ENCODE measurements at places on chromosomes 5 and 9. TPM values are rescaled to one million over a fixed set of nuclear protein-coding genes. Genes with fewer than 3 reads are reported as not detected.
A peak's percentile ranks its signal among the peaks of the same experiment; 100 is the strongest.

The HMMR gene
- 1.3 TPM for total RNA-seq

GRCh38 chr5:108753331-108753730, 5.6 kb downstream of the FER start:
- no peak for DNase-seq
- H3K27me3 ChIP-seq: no peaks in the 10 kb centered on the region
- H3K27ac ChIP-seq: no peak overlapping the region
- H3K4me3 ChIP-seq: no peak overlapping the region
- peaks cover 2% of the 10 kb centered on the region for H3K4me1 ChIP-seq
- no peaks in the 10 kb centered on the region for H3K36me3 ChIP-seq

DNA sequence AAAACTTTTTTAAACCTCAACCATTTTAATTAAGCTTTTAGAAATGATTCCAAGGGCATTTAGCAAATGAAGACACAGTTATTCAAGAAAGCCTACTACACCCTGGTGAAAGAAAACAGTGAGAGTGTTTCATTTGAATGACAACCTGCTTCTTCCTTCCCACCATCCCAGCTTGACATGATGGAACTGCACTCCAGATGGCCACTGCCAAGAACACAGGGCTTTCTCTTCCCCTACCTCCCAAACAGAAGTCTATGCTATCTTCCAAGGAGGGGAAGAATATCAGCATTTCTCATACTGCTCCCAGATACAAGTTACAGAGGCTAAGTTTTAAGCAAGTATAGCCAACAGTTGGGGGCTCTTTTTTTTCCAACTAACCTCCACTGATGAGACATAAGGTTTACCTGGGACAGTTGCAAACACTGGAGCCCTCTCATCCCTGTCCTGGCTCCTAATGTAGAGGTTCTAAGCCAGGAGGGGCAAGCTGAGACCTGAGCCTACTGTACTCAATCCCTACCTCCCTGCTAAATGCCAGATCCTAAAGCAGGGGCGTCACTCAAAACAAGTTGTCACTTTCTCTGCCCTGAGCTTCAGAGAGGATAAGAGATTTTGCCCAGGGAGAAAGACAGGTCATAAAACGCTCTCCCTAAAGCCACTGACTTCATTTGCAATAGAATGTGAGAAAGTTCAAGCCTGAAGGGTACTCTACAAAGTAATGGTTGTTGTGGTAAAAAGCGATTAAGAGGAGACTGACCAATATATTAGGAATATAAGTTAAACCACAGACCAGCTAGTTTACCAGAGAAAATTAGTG, 88.5 kb upstream of the SLC27A6 start:
- no peak overlapping the region for H3K4me3 ChIP-seq
- H3K4me1 ChIP-seq: no peaks in the 10 kb centered on the region
- H3K27ac ChIP-seq: no peak overlapping the region
- no peak for DNase-seq
- no peaks in the 10 kb centered on the region for H3K27me3 ChIP-seq

- H3K36me3 ChIP-seq: no peaks in the 10 kb centered on the region
- no peaks in the 10 kb centered on the region for H3K4me1 ChIP-seq
- no peaks in the 10 kb centered on the region for H3K27me3 ChIP-seq
- no peak overlapping the region for H3K27ac ChIP-seq
- no peak for DNase-seq
These were observed 191.0 kb downstream of the RAB3C start for GRCh38 chr5:58773744-58774441.

The KLF4 gene
- 22.9 TPM for total RNA-seq

The ABCA1 gene
- total RNA-seq: 75.2 TPM

DNA sequence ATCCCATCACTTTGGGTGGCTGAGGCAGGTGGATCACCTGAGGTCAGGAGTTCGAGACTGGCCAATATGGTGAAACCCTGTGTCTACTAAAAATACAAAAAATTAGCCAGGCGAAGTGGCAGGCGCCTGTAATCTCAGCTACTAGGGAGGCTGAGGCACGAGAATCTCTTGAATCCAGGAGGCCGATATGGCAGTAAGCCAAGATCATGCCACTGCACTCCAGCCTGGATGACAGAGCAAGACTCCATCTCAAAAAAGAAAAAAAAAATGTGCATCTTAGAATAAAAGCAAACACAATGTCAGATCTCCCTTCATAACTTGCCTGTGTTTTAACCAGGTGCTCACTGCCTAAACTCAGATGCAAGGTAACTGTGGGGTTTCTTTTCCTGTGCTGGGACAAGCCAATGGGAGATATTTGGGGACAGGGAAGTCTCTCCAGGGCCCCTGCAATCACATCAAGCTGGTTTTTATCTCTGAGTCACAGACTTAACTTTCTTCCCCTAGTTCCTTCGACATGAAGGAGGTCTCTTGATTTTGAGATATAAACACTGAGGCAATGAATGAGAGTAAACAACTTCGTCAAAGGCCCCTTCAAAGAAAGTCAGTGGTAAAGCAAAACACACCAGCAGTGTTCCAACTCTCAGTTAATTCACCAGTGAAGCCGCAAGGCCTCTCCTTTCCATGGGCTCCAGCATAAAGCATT, 99.1 kb downstream of the SNX18 start:
- no peak overlapping the region for H3K4me3 ChIP-seq
- no peak overlapping the region for H3K27ac ChIP-seq
- no peak for DNase-seq
- no peaks in the 10 kb centered on the region for H3K36me3 ChIP-seq

DNA sequence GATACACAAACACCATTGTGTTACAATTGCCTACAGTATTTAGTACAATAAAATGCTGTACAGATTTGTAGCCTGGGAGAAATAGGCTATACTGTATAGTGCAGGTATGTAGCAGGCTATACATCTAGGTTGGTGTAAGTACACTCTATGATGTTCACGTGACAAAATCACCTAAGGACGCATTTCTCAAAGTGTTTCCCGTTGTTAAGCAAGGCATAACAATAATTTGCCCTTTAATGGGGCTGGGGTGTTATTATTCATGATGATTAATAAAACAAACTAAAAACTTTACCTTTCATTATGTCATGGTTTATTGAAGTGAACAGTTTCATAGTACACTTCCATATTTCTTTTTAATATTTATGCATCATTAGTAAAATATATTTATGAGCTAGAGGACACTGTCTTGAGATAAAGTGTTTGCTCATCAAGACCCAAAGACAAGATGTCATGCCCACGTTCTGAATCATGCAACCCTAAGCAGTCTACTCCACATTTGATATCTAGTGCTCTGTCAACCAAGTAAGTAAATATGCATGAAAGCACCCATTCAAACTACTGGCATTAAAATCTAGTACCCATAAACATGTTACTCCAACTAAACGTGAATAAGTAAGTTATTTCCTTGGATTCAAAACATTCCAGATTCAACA, 220.5 kb downstream of the NR2F1-AS1 start:
- H3K27ac ChIP-seq: no peak overlapping the region
- no peaks in the 10 kb centered on the region for H3K27me3 ChIP-seq
- DNase-seq: no peak
- H3K4me1 ChIP-seq: peaks cover 4% of the 10 kb centered on the region

DNA sequence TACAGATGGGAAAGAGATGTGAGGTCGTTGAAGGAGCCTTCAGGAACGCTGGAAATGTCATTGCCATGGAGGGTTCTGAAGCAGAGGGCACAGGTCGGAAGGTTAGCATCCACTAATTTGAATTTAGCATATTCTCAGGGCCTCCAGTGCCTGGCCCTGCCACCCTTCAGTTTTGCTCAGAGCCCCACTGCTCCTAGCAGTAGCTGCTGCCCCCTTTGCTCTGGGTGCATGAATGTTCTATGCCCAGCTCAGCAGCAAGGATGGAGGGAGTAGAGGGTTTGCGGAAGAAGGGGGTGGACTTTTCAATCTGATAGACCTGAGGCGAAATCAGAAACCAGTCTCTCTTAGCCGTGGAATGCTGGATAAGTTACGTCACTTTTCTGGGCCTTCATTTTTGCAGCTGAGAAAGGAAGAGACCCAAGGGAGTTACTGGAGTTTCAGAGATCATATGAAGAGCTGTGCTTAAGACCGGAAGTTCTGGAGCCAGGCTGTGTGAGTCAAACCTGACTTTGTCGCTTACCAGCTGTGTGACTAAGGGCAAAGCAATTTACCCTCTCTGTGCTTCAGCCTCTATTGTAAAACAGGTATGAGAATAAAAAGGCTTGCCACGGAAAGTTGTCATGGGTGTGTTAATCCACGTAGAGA, 133.2 kb upstream of the PANK3 start:
- no peaks in the 10 kb centered on the region for H3K36me3 ChIP-seq
- DNase-seq: peak; percentile 99
- H3K27me3 ChIP-seq: no peaks in the 10 kb centered on the region
- no peak overlapping the region for H3K27ac ChIP-seq

DNA sequence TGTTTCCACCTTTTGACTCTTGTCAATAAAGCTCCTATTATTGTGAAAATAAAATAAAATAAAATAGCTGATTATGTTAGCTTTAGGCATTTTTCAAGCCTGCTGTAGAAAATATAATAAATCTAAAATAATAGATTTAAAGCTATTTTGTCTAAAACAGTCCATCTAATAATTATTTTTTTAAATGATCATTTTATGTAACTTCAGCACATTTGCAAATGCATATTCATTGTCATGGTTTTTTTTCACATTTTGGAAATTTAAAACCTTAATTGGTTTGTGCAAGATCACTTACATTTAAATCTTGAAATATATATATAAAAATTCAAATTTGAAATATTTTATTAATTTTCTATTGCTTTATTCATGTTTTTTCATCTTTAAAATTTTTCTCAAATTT, 159.8 kb downstream of the ADGRV1 start:
- no peak overlapping the region for H3K27ac ChIP-seq
- H3K4me1 ChIP-seq: no peaks in the 10 kb centered on the region
- no peaks in the 10 kb centered on the region for H3K27me3 ChIP-seq

The PDCD1LG2 gene
- total RNA-seq: 6.9 TPM

DNA sequence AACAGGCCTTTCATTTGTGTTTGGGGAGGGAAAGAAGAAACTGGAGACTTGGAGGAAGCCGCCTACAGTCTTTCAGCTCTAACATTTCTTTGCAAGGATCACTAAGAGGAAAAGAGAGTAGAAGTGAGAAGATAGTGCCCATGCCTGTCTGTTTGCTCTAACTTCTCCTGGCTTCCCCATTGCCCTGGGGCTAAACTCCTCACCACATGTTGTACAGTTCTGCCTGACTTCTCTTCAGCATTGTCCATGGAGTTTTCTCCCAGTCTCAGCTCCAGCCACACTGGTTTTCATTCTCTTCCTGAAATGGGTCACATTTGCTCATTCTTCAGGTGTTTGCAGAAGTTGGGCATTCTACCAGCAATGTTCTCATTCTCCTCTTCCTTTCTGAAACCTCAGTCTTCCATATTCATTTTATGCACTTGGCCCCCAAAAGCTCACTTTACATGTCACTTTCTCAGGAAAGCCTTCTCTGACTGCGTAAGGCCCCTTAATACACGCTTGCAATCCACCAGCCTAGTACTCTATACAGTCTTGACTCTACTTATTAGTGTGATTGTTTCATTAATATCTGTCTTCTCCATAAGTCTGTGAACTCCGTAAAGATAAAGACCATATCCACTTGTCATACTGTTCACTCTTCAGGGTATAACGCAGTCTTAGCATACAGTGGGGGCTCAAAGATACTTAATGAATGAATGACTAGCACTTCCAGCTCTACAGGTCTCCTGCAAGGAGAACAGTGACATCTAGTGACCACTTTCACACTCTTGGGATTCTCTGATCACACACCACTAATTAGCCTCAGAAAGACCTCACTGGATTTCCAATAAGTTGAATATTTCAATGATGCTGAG, 40.2 kb upstream of the TRIM32 start:
- peak; percentile 58 for DNase-seq
- no peaks in the 10 kb centered on the region for H3K27me3 ChIP-seq
- no peak overlapping the region for H3K4me3 ChIP-seq
- no peaks in the 10 kb centered on the region for H3K36me3 ChIP-seq

- no peak for DNase-seq
- peaks cover 1% of the 10 kb centered on the region for H3K27me3 ChIP-seq
- no peaks in the 10 kb centered on the region for H3K36me3 ChIP-seq
- no peaks in the 10 kb centered on the region for H3K4me1 ChIP-seq
These were observed 18.3 kb upstream of the IL9 start for GRCh38 chr5:135913713-135914626.

GRCh38 chr9:133423216-133423615, 1.0 kb downstream of the ADAMTS13 start:
- peak; percentile 60 for DNase-seq
- no peak overlapping the region for H3K4me3 ChIP-seq
- peaks cover 5% of the 10 kb centered on the region for H3K27me3 ChIP-seq
- no peaks in the 10 kb centered on the region for H3K4me1 ChIP-seq
- H3K36me3 ChIP-seq: no peaks in the 10 kb centered on the region

- no peak overlapping the region for H3K4me3 ChIP-seq
- no peak overlapping the region for H3K27ac ChIP-seq
- no peaks in the 10 kb centered on the region for H3K27me3 ChIP-seq
- no peaks in the 10 kb centered on the region for H3K4me1 ChIP-seq
These were observed 320.5 kb upstream of the CD180 start for GRCh38 chr5:67516948-67517565.

GRCh38 chr5:3811116-3811515, 215.5 kb downstream of the IRX1 start:
- no peak overlapping the region for H3K27ac ChIP-seq
- H3K27me3 ChIP-seq: no peaks in the 10 kb centered on the region
- no peak overlapping the region for H3K4me3 ChIP-seq
- no peak for DNase-seq

The ACTBL2 gene
- under 0.01 TPM for total RNA-seq

GRCh38 chr9:32665101-32665500, 29.6 kb upstream of the TAF1L start:
- no peaks in the 10 kb centered on the region for H3K27me3 ChIP-seq
- no peak overlapping the region for H3K27ac ChIP-seq
- H3K4me1 ChIP-seq: no peaks in the 10 kb centered on the region

DNA sequence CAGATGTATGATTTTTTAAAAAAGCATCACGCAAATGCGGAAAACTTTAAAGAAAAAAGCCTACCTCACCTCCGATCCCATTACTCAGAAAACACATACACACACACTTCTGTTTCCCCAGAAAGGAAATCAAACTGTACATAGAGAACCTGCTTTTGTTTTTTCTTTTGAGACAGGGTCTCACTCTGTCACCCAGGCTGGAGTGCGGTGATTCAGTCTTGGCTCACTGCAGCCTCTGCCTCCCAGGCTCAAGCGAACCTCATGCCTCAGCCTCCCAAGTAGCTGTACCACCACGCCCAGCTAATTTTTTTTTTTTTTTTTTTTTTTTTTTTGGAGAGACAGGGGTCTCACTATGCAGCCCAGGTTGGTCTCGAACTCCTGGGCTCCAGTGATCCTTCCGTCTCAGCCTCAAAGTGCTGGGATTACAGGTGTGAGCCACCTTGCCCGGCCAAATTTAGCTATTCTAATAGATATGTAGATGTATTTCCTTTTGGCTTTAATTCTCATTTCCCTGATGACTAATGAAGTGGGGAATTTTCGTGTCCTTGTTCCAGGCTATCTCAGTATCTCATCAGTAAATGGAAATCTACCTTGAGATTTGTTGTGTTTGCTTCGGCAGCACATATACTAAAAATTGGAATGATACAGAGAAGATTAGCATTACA, 25.7 kb upstream of the EEIG1 start:
- H3K4me1 ChIP-seq: peaks cover 3% of the 10 kb centered on the region
- H3K4me3 ChIP-seq: no peak overlapping the region
- H3K27ac ChIP-seq: no peak overlapping the region
- no peak for DNase-seq
- no peaks in the 10 kb centered on the region for H3K36me3 ChIP-seq
